SW 1271 (cell line): ENCODE measurements at places on chromosomes 13 and 19.

DNA sequence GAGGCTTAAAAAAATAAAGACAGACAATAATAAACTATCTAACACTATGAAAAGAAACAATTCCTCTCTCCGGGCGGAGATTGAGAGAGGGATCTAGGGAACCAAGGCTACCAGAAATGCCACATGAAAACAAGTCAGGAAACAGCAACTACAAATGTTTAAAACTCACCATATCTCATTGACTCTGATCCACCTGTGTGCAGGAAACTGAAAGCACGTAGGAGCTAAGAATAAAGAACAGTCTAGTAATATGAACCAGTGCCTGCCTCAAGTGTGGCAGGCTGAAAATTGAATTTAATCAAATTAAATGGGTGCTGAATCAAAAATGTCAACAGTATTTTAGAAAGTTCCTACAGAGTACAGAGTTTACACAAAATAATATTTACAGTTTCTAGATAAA is 1701.0 kb downstream of the SLITRK5 start:
- DNase-seq: no peak

DNA sequence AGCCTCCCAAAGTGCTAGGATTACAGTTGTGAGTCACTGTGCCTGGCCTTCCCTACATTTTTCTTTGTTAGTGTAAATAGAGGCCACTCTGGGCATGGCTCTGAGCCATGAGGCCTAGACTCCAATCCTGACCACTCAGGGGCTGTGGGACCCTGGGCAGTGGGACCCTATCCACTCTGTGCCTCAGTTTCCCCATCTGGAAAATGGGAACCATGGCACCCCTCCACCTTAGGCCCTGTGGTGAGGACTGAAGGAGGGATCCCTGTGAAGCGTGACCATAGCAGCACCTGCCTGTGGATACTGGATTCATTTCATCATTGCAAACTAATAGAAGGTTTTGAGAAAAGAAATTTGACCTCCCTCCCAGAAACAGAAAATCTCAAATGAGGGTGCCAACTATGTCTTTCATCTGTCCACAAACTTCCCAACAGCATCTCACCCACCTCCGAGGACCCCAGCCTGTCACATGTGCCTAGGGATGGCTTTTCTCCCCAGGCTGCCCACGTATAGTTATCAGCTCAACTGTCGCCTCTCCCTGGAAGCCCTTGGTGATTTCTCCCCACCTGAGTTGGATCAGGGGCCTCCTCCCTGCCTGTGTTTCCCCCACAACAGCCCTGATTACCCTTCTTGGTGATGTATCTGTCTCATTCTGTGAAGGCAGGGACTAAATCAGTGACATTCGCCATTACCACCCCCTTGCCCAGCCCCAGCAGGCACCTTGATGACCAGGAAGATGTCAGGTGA is 5.6 kb downstream of the ANGPTL8 start:
- no peak for DNase-seq

DNA sequence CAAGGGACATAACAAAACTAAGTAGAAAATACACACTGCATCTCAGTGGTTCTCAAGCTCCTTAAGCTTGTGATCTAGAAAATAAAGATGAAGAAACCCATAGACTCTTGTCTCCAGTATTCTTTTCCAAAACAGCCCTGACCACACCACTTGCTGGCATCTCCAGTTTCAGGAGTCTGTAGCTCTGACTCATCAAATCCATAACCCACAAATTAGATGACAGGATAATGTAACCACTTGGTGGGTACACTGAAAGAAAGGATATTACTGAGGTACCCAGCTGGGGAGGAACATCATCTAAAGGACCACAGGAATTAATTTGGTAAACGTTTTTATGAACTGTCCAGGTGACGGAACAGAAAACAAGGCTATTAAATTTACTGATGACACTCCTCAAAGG is 214.7 kb downstream of the VWA8 start:
- DNase-seq: no peak

- DNase-seq: no peak
Measured at GRCh38 chr13:98769736-98770135, 17.3 kb upstream of the SLC15A1 start.

DNA sequence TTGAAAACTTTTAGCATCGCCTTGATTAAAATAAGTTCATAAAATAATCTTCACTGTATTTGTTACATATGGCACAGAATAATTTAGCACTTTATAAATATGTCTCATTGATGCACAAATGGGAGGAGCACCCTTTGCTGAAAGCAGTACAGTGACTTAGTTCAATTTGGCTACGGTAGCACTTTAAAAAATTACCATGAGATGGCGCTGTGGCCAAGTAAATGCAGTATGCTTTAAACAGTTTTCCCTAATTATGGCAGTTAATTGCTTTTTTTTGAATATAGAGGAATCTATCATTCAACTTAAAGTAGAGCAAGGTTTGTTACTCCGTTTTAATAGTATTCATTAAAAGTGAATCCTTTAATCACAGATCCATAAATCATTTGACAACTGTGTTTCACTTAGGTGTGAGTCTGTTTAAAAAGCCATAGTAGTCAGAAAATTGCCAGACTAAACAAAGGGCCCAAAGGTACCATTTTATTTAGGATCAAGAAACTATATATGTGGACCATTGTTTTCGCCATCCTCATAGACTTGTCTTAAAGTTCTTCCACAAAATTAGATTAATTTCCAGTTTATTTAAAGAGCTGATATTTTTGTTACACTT is 34.7 kb upstream of the ESD start:
- DNase-seq: peak; percentile 42

DNA sequence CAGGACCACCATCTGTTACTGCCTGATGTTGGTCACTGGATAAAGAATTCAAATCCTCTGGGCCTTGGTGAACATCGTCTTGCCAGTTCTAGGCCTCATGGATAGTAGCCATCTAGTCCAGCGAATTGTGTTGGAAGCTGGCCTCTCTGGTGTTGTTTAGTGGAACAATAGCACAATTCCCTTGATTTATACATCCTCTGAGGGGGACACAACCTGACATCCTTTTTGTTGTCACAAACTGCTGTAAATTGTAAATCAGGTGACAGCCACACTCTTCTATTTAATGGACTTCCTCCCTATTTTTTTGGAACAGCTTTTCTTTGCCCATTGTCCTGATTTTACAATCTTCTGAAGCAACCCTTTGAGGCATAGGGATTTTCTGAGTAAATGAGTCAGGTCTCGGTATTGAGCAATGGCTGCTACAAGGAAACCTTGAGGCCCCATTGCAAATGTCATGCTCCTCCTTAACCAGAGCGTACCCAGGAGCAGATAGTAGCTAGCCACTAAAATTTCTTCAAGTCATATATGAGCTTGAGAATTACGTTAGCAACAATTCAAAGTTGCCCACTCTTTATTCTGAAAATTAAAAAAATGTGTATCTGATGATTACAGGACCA is 263.3 kb downstream of the COG6 start:
- no peak for DNase-seq

DNA sequence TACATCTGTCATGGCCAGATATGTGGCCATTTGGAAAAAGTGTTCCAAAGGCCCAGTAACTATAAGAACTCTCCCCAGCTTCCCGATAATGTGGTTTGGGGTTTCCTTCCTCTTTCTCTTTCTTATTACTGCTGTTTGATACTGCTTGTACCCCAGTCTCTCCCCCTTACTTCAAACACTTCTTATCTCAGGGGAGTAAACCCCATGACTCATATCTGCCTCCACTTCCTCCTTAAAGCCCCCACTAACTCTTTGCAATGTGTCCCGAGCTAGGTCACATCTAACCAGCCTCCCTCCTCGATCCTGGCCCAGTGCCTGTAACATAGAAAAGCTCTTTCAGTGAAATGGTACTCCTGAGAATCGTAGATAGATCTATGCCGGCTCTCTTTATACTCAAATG is 82.4 kb upstream of the STARD13 start:
- DNase-seq: no peak

- no peak for DNase-seq
Measured at GRCh38 chr19:38020311-38020710, 113.3 kb downstream of the SIPA1L3 start.

- DNase-seq: peak; percentile 89
Measured at GRCh38 chr19:53977429-53977990, 13.9 kb upstream of the CACNG6 start.
